Effector memory CD8-positive, alpha-beta T cell (primary cell): ENCODE measurements at places on chromosomes 12 and 14.

DNA sequence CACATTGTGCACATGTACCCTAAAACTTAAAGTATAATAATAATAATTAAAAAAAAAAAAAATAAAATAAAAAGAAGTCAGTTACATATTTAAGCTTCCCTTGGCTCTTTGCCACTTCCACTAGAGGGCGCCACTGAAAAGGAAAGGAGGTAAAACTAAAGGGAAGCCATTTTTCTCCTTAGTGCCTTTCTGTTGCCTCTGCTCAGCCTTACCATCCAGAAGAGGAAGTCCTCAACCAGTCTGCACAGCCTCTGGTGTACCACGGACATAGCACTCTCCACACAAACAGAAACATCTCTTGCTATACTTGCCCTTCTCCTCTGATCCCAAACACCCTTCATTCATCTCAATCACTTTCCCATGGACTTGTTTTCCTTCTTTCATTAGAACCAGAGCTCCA, 169.0 kb upstream of the EEA1 start:
- no peaks in the 10 kb centered on the region for H3K36me3 ChIP-seq
- peaks cover 14% of the 10 kb centered on the region for H3K4me1 ChIP-seq
- peak; percentile 62 for DNase-seq
- no peak overlapping the region for H3K4me3 ChIP-seq

DNA sequence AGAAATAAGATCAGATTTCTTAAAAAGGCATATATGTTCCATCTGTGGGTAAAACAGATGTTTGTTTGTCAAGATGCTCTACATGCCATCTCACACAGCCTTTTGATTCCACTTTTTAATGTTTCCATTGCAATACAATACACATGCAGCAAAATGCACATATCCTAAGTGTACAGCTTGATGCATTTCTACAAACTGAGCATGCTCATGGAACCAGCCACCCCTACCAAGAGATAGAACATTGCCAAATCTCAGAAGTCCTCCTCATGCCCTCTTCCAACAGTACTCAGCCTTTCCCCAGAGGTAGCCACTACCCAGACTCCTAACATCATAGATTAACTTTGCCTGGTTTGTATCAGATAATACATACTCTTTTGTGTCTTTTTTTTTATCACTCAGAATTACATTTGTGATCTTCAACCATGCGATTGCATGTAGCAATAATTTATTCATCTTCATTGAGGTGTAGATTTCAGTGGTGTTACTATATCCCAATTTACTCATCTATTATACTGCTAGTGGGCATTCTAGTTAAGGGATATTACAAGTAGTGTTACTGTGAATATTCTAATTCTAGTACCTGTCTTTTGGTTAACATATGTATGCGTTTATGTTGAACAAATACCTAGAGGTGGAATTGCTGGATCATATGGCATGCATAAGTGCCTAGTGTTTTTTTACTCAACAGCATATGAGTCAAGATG, 3.3 kb downstream of the GPR65 start:
- peak overlapping the region; percentile 89 for H3K4me3 ChIP-seq
- no peaks in the 10 kb centered on the region for H3K27me3 ChIP-seq
- peak overlapping the region; percentile 93 for H3K27ac ChIP-seq
- DNase-seq: no peak

- H3K4me1 ChIP-seq: no peaks in the 10 kb centered on the region
These were observed 91.4 kb downstream of the VRK1 start for GRCh38 chr14:96888593-96888992.

- H3K36me3 ChIP-seq: no peaks in the 10 kb centered on the region
- no peak for DNase-seq
- no peak overlapping the region for H3K27ac ChIP-seq
- H3K27me3 ChIP-seq: no peaks in the 10 kb centered on the region
- no peak overlapping the region for H3K4me3 ChIP-seq
These were observed 346.9 kb upstream of the SFSWAP start for GRCh38 chr12:131363841-131364495.

DNA sequence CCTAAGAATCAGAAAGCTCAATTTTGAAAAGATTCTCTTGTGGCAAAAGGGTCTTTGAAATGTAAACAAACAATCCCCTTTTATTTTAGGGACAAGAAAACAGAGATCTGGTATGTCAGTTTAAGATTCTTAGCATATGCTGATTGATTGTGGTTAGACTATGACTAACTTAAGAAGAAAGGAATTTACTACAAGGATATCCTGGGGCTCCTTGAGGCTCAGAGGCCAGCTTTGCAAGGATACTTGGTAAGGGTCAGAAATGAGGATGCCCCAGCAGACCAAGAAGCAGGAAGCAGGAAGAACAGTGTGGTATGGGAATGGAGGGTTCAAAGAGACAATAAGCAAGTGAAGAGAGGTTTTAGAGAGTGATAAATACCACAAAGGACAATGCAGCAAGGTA, 474.6 kb downstream of the ETNK1 start:
- no peaks in the 10 kb centered on the region for H3K4me1 ChIP-seq
- no peak overlapping the region for H3K27ac ChIP-seq
- no peak overlapping the region for H3K4me3 ChIP-seq
- no peaks in the 10 kb centered on the region for H3K36me3 ChIP-seq

GRCh38 chr14:69320581-69321365, 60.8 kb downstream of the GALNT16 start:
- H3K36me3 ChIP-seq: no peaks in the 10 kb centered on the region
- peaks cover 30% of the 10 kb centered on the region for H3K27me3 ChIP-seq
- H3K4me1 ChIP-seq: no peaks in the 10 kb centered on the region
- no peak for DNase-seq
- no peak overlapping the region for H3K4me3 ChIP-seq

GRCh38 chr14:68630611-68631393, 162.1 kb downstream of the ZFP36L1 start:
- no peak overlapping the region for H3K4me3 ChIP-seq
- H3K4me1 ChIP-seq: no peaks in the 10 kb centered on the region
- no peak overlapping the region for H3K27ac ChIP-seq
- H3K36me3 ChIP-seq: peaks cover 4% of the 10 kb centered on the region
- H3K27me3 ChIP-seq: no peaks in the 10 kb centered on the region
- no peak for DNase-seq

DNA sequence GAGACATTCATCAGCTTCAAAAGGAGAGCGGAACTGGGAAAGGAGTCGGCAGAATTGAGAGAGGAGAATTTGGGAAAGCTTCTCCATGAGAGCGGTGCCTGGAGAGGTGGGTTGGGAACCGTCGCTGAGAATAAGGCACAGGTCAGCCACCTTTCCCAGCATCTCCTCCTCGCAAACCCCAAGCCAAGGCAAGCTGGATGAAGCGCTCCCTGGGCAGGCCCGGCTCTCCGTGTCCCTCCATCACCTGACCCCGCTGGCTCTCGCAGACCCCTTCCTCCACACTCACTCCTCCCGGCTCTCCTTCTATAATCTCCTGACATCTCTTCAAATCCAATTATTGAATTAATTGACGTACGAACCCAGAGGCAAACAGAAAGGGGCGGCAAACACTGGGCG, 18.9 kb upstream of the ATP5MC2 start:
- peaks cover 71% of the 10 kb centered on the region for H3K27me3 ChIP-seq
- DNase-seq: no peak
- H3K27ac ChIP-seq: no peak overlapping the region
- peak overlapping the region; percentile 70 for H3K4me3 ChIP-seq

DNA sequence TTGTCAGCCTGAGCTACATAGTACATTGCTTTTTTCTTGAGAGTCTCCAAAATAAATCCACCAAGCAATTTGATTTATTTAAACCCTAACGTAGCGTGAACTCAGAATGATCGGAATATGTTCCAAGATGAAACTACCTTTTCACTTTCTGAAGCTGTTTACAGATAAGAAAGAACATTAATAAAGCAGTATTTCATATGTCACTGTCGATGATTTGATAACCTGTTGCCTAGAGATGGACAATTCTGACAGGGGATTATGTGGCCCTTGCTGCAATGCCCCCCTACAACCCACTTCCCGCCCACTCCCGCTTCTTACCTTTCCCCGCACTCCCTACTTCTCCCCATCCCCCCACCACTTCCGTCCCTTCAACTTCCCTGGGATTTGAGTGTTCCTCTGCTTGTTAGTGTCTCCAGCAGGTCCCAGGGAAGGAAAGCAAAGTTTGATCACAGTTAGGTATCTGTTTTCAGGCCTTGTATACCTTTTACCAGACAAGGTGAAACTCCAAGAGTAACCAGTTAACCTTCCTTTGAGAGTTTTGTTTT, 229.2 kb upstream of the HMGA2 start:
- peaks cover 17% of the 10 kb centered on the region for H3K27me3 ChIP-seq
- no peak overlapping the region for H3K27ac ChIP-seq
- DNase-seq: no peak
- no peak overlapping the region for H3K4me3 ChIP-seq

DNA sequence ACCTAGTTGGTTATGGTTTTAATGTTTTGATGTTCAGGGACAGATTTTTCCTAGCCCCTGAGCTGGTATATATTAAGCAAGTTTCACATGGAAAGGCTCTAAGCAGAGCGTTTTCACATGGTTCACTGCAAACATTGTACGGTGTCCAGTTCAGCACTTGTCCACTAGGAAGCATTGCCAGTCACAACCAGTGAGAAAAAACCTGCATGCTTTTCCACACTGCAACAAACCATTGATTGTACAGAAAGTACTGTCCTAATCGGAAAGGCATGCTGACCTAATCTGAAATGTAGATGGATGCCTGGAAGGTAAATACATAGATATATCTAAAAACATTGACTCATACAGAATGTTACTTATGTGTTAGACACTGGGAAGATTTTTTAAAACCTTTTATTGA, 25.0 kb upstream of the NPAS3 start:
- no peak overlapping the region for H3K4me3 ChIP-seq
- no peaks in the 10 kb centered on the region for H3K4me1 ChIP-seq
- H3K27me3 ChIP-seq: no peaks in the 10 kb centered on the region
- DNase-seq: no peak
- no peak overlapping the region for H3K27ac ChIP-seq

DNA sequence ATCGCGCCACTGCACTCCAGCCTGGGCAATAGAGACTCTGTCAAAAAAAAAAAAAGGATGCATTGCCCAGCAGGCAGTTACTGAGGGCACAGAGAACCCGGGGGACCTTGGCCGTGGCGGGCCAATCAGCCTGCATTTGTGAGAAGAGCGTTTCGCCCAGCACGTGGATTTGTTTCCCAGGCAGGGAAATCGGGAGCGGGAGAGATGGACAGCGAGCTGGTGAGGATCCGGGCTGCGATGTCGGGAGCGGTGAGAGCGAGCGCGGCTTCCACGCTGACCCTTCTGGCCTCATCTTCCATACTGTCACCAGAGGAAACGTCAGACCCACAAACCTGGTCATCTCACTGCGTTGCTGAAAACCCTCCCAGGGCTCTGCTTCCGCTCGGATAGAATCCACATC, 123.5 kb downstream of the RIMBP2 start:
- H3K4me3 ChIP-seq: no peak overlapping the region
- H3K36me3 ChIP-seq: peaks cover 5% of the 10 kb centered on the region
- no peak overlapping the region for H3K27ac ChIP-seq
- DNase-seq: no peak
- peaks cover 9% of the 10 kb centered on the region for H3K27me3 ChIP-seq

GRCh38 chr14:64807551-64807950, 72.2 kb downstream of the SPTB start:
- H3K36me3 ChIP-seq: peaks cover 4% of the 10 kb centered on the region
- H3K4me3 ChIP-seq: no peak overlapping the region

GRCh38 chr12:81360916-81361315, 283.0 kb downstream of the ACSS3 start:
- H3K27ac ChIP-seq: no peak overlapping the region
- no peak overlapping the region for H3K4me3 ChIP-seq
- no peak for DNase-seq

- peak; percentile 87 for DNase-seq
- H3K27ac ChIP-seq: peak overlapping the region; percentile 99
- peak overlapping the region; percentile 87 for H3K4me3 ChIP-seq
These were observed 9.2 kb downstream of the PHB2 start for GRCh38 chr12:6961278-6961694.

DNA sequence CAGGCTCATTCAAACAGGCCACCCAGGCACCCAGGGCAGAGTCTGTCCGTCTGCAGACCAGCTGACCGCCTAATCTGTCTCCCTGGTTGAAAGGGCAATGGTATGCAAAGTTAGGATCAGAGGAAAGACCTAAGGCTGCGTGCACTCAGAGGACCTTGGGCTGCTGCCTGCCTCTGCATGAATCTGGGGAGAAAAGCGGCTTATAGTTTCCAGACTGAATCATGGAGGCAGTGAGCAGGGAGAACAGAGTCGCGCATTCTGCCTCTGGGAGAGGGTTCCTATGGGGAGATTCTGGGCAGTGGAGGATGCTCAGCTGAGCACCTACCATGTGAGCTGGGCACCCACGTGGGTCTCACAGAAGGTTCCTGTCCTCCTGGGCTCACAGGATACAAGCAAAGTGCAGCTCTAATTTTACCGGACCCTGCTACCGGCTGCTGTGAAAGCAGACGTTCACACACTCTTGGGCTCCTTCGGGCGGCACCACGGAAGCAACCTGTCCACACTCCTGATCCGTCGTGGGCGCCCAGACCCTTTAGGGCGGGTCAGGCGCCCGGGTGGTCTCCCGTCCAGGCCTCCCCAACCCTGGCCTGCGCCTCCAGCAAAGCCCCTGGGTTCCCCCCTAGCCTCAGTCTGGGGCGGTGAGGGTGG, 772 bp downstream of the SCARB1 start:
- H3K27me3 ChIP-seq: no peaks in the 10 kb centered on the region
- H3K36me3 ChIP-seq: peaks cover 5% of the 10 kb centered on the region
- DNase-seq: no peak
- H3K4me1 ChIP-seq: peaks cover 7% of the 10 kb centered on the region
- peak overlapping the region; percentile 84 for H3K27ac ChIP-seq
- peak overlapping the region; percentile 83 for H3K4me3 ChIP-seq

- no peaks in the 10 kb centered on the region for H3K36me3 ChIP-seq
- peaks cover 48% of the 10 kb centered on the region for H3K27me3 ChIP-seq
- no peak overlapping the region for H3K27ac ChIP-seq
- H3K4me1 ChIP-seq: peaks cover 4% of the 10 kb centered on the region
These were observed 78.7 kb downstream of the NEDD1 start for GRCh38 chr12:96985515-96986362.

GRCh38 chr12:62210422-62210821, 49.8 kb upstream of the USP15 start:
- no peak overlapping the region for H3K4me3 ChIP-seq
- peaks cover 36% of the 10 kb centered on the region for H3K27me3 ChIP-seq
- H3K27ac ChIP-seq: no peak overlapping the region
- peak; percentile 29 for DNase-seq
- no peaks in the 10 kb centered on the region for H3K36me3 ChIP-seq
- peaks cover 4% of the 10 kb centered on the region for H3K4me1 ChIP-seq

- no peaks in the 10 kb centered on the region for H3K27me3 ChIP-seq
- H3K36me3 ChIP-seq: no peaks in the 10 kb centered on the region
- H3K27ac ChIP-seq: no peak overlapping the region
- H3K4me3 ChIP-seq: no peak overlapping the region
These were observed 15.4 kb upstream of the TRHDE start for GRCh38 chr12:72256725-72257124.

DNA sequence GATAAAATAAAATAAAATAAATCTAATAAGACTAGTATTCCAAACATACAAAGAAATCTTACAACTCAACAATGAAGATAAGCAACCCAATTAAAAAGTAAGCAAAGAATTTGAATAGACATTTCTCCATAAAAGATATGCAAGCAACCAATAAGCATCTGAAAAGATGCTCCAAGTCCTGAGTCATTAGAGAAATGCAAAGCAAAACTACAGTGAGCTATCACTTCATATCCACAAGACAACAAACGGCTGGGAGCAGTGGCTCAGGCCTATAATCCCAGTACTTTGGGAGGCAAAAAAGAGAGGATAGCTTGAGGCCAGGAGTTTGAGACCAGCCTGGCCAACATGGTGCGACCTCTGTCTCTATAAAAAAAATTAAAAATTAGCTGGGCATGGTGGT, 26.8 kb downstream of the ZFYVE1 start:
- H3K27ac ChIP-seq: no peak overlapping the region
- H3K36me3 ChIP-seq: peaks cover 41% of the 10 kb centered on the region
- no peaks in the 10 kb centered on the region for H3K27me3 ChIP-seq
- H3K4me1 ChIP-seq: peaks cover 19% of the 10 kb centered on the region
- no peak overlapping the region for H3K4me3 ChIP-seq
- DNase-seq: no peak
